Bone marrow (tissue), 2 donors: ENCODE measurements at places on chromosomes 2 and 18.

- DNase-seq: no peak
These were observed 10.4 kb upstream of the KCNE4 start for GRCh38 chr2:223041527-223042109.

- DNase-seq: no peak
These were observed 81.1 kb downstream of the SETBP1 start for GRCh38 chr18:44761812-44762211.

GRCh38 chr2:45919711-45920111, 268.2 kb downstream of the PRKCE start:
- peak; percentile 66 for DNase-seq

DNA sequence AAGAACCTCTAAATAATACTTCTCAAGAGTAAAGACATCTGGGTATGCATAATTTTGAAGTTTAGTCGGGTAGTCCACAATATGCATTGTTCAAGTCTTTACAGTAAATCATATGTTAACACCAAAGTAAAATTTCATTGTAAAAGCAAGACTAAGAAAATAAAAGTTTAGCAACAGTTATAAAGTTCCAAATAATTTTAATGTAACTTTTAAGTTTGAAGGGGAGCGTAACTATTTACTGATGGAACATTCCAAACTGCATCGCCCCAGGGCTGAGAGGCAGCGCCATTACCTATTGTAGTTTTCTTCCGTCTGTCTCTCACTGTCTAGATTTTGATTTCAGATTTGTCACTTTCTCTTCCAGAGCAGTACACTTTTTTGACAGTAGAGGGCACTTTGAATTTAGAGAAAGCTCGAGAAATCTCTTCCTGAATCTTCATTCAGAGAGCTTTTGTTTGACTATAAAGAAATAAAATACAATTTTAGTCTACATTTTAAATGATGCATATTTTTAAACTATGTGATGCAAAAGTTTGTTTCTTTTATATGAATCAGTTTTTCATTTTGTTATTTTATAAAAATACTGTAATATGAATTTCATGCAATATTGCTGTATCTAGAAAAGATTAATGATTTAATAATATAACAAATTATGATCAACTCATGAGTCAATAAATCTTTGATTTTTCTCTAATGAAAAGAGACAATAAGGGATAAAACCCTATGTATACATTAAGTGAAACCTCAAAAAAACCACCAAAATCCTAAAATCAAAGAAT, 389.8 kb downstream of the FIGN start:
- DNase-seq: no peak

DNA sequence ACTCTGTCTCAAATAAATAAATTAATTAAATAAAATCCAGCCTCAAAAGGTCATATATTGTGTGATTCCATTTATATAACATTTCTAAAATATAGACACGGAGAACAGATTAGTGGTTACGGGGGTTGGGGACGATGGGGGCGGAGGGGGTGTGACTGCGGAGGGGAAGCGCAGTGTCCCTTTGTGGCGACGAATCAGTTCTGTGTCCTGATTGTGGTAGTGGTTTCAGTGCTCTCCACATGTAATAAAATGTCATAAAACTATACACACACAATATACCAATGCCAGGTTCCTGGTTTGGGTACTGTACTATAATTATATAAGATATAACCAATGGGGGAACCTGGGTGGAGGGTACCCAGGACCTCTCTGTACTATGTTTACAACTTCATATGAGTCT, 186.4 kb downstream of the ANAPC1 start:
- no peak for DNase-seq

GRCh38 chr2:168719446-168719845, 83.0 kb upstream of the NOSTRIN start:
- no peak for DNase-seq

GRCh38 chr18:59821983-59822382, 77.8 kb upstream of the PMAIP1 start:
- no peak for DNase-seq

DNA sequence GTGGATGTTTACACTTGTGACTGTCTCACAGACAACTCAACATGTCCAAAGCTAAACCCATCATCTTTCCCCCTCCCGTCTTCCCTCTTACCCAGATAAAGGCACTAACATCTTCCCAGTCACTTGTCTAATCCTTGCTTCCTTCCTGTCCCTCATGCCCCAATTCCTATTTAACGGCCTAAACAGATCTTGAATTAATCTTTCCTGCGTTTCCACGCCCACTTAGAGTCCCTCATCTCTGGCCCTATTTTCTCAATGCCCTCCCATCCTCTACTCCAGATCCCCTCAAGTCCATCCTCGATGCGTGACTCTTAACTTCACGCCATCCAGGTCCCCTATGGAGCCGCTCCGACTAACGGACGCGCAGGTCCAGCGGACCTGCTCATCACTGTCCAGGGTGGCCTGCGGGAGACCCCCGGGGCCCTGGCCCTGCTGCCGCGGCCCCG, 682 bp upstream of the SCLY start:
- DNase-seq: no peak

DNA sequence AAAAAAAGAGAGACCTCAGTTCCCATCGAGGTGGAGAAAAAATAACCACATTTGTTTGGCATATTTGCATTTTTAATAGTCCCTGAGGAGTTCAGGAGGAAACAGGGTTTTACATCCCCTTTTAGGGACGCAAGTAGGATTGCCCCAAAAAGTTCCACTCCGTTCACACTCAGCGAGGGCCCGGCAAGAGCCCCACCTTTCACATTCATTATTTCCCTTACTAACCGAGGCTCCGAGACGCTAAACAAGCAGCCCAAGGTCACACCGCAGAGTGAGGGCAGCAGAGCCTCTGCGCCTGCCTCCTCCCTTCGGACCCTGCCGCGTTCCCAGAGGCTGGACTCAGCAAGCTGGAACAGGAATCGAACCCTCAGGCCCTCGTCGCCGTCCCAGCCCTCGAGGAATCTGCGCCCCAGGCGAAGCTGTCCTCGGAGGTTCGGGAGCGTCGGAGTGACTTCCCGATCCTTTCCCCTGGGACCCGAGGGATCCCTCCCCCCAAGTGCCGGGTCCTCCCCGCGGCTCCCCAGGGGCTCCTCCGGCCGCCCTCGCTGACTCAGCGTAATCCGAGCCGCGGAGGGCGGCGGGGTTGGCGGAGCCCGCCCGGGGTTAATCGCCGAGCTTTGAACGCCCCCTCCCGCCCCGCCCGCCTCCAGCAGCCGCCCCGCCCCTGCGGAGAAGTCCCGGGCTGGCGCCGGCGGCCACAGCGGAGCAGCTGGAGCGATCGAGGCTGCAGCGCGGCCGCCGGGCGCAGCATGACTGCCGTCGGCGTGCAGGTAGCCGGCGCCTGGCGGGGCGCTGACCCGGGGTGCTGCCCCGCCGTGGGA, at the start of gene TMEM37:
TMEM37 (plus strand) TSS at position 700 of the 821 bp plus-strand sequence; CDS start at position 750, 50 bp downstream.
- no peak for DNase-seq

DNA sequence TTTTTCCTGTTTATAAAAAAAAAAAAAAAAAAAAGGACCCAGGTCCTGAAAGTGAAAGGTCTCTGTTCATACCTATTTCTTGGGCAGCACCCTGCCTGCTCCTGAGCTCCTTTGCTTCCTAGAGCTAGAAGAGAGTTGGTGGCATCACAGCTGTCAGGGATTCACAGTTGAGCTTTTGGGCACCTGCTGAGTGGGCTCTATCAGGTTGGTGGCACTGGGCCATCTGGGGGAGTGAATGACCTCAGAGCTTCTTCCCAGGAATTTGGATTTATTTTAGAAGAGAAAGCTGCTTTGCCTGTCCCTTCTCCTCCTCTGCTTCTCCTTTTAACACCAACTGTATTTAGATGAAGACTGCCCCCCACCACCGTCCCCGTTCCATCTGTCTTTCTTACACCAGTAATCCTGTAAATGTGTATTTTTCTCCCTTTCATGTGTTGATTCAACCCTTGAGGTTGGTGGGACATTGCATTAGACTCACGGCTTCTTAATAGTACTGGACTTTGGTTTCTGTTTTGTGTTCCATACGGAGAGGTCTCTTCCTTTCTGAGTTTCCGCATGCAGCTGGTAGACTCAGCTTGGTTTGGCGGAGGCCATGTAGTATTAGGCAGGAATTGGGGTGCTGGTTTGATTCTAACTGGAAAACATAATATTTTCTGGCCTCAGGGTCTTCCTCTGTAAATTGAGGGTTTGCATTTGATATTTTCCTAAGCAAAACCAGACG, 7.6 kb upstream of the MGAT5 start:
- no peak for DNase-seq

DNA sequence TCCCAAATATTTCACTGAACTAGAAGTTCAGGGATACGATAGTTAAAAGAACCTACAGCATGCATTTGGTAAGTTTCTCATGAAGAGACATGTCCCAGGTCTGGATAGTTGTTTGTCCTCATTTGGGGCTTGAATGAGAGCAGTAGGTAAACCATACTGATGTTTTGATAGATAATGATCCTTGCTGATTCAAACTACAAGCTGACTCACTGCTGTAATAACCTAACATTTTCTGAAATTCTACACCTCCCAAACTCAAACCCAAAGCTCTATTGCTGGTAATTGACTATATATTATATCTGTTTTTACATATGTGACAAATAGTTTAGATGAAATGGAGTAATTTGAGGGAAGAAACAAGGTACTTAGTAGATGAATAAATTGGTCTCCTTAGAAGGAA, 154.1 kb upstream of the BOD1L2 start:
- no peak for DNase-seq

DNA sequence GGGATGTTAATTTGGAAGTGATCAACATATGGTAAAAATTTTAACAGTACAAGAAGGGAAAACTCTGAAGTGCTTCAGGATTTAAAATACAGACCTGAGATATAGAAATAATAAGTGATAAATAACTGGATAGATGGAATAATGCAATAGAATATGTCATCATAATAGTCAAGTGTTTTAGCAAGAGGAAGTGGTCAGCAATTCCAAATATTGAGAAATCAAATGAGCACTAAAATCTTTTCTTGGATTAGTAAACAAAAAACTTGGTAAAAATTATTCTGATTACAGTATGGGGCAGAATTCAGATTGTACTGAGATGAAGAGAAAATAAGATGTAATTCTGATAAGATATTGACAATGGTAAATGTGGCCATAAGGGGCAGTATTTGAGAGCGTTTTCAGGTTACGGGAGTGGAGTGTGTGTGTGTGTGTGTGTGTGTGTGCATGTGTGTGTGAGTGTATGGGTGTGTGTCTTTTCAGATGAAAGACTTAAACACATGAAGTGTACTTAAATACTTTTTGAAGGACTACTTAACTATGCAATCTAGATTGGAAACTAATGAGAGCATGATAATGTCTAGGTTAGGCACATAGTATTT, 217.9 kb upstream of the ITGA4 start:
- DNase-seq: no peak

- no peak for DNase-seq
These were observed 78.3 kb downstream of the SMAD4 start for GRCh38 chr18:51108330-51108729.

- no peak for DNase-seq
These were observed 486 bp upstream of the GPR39 start for GRCh38 chr2:132415915-132416722.

- DNase-seq: no peak
These were observed 13.4 kb downstream of the CNOT9 start for GRCh38 chr2:218582076-218582475.

- DNase-seq: no peak
These were observed 13.5 kb downstream of the EFEMP1 start for GRCh38 chr2:55910077-55910476.

- DNase-seq: no peak
These were observed 1989.9 kb upstream of the CELF4 start for GRCh38 chr18:39555496-39555895.

DNA sequence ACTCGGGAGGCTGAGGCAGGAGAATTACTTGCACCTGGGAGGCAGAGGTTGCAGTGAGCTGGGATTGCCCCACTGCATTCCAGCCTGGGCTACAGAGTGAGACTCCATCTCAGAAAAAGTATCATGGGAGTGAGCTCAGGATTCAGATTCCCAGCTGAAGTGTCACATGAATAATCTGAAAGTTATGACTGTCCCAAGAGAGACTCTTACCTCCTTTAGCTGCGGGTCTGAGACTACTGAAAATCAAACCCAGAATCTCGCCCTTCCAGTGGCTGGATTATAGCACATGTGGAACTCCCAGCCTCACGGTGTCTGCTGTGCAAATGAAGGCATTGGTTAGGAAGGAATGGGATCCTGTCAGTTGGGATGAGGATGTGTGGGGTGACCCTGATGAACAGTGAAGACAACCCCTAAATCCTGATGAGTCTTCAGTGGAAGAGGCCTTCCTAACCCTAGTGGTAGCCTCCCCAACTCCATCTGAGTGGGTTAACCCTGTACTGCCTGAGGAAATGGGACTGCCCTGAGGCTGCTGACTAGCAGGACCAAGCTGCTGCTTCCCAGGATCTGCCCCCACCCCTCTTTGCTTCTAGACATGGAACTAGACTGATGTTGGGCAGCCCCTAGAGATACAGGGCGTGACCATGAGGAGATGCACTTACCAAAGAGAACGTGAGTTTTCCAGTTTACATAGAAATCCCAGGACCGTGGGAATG, 16.5 kb downstream of the BOK start:
- DNase-seq: no peak

DNA sequence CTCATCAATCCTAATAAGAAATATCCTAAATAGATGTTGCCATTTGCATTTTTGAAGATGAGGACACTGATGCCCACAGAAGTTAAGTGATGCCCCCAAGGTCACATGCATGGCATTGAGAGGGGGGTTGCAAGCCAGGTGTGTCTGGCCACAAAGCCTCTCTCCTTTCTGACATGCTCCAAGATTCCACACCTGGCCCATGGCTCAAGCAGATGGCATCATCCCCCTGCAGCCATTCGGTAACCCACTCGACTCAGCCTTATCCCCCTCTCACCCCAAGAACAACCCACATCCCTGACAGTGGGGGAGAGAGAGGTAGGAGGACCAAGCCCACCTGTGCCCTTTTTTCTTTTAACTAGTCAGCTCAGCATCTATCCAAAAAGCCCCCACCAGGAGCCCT, 16.5 kb upstream of the TEX51 start:
- no peak for DNase-seq

GRCh38 chr2:54666131-54666633, 57.3 kb upstream of the EML6 start:
- DNase-seq: no peak

GRCh38 chr2:68837164-68837860, 33.9 kb downstream of the BMP10 start:
- DNase-seq: peak; percentile 39

DNA sequence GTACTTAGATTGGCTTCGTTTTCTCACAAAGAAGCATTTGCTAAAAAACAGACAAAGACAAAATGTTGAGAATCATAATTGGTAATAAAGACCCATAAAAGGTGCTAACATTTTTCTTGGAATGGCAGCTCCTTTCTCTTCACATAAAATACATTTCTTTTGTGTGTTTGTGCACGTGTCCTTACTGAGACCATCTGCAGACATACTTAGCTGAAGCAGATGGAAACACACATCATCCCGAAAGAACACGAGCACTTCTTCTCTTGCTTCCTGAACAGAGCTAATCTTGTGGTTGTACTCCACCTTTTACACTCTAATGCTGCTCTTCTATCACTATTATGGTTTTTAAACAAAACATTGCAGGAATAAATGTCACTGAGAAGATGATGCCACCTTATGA, 142.5 kb downstream of the SPHKAP start:
- DNase-seq: no peak

- DNase-seq: no peak
These were observed 28.4 kb upstream of the LONRF2 start for GRCh38 chr2:100350661-100351185.
